Karpas-422 (cell line): ENCODE measurements at places on chromosomes 13 and 19.

DNA sequence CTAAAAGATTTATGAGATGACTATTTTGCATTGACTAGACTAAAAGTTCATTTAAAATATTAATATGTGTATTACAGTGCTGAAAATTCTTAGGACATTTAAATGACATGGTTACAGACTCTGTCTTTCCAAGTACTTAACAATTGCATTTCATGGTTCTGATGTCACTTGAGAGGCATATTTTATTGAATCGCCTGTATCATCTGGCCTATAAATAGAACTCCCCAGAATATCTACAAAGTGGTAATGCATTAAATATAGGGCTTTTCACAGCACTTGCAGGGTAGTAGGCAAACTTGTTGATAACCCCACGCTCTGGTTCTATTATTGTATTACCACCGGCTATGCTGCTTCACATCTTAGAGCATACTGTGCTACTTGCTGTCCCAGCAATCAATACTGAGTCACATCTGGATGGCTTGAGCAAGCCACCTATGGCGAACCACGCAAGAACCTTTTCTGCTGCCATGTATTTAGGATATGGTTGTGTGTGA, 400.6 kb downstream of the HS6ST3 start:
- no peak for DNase-seq
- H3K36me3 ChIP-seq: no peaks in the 10 kb centered on the region
- H3K27me3 ChIP-seq: peaks cover 3% of the 10 kb centered on the region; the same call in 1 of the 2 replicates
- H3K4me1 ChIP-seq: no peaks in the 10 kb centered on the region
- no peak overlapping the region for H3K27ac ChIP-seq

DNA sequence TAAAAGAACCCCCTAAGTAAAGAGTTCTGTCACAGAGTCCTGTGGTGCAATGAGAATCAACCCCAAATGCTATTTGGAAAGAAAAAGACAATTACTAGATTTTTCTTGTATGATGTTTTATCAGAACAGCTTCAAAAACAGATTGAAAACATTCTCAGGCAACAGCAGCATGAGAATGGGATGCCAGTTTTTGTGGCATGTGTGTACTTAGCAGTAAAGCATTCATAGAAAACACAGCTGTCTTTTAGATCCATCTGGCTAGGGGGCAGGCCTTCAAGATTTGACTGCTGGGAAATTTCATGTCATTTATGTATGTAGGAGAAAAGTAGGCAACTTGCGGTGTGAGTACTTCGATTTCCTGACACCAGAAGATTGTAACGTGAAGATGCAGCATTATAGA, 170.5 kb upstream of the HTR2A start:
- H3K4me3 ChIP-seq: no peak overlapping the region
- no peaks in the 10 kb centered on the region for H3K4me1 ChIP-seq
- H3K27me3 ChIP-seq: no peaks in the 10 kb centered on the region

DNA sequence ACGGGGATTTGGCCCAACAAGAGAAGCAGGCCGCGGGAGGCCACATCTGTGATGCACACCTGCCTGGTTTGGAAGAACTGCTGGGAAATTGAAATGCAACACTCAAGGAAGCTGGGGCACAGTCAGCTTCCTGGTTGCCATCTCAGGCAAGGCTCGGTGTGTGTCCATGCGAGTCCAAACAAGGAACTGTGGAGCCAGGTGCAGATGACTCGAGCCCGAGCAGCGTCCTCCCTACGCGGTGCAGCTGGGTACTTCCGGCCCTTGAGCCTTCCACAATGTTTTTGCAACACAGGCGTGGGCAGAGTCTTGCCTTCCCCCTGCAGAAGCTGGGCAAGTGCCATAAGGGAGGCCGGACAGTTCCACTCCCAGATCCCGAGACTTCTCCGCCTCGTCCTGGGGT, 94.6 kb downstream of the CRYL1 start:
- no peak overlapping the region for H3K4me3 ChIP-seq
- no peak overlapping the region for H3K27ac ChIP-seq
- DNase-seq: no peak
- H3K4me1 ChIP-seq: peaks cover 4% of the 10 kb centered on the region; the same call in 1 of the 2 replicates

DNA sequence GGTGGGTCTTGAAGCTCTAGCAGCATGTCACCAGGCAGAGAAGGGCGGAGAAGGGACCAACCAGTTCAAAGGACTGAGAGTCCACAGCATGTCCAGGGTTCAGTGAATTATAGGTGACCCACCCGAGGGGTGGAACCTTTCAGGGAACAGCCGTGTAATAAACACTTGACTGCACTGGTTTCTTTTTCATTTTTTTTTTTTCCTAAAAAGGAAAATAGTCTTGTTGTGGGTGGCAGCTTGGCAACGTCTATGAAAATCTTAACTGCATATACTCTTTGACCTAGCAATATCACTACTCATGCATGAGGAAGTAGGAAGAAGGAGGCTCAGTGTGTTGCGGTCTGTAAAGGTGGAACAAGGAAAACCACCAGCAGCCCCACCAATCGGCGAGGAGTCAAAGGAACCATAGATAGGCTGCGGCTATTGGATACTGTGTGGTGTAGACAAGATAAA, 13.0 kb upstream of the MYH14 start:
- H3K4me1 ChIP-seq: no peaks in the 10 kb centered on the region
- H3K27ac ChIP-seq: no peak overlapping the region
- no peaks in the 10 kb centered on the region for H3K36me3 ChIP-seq

DNA sequence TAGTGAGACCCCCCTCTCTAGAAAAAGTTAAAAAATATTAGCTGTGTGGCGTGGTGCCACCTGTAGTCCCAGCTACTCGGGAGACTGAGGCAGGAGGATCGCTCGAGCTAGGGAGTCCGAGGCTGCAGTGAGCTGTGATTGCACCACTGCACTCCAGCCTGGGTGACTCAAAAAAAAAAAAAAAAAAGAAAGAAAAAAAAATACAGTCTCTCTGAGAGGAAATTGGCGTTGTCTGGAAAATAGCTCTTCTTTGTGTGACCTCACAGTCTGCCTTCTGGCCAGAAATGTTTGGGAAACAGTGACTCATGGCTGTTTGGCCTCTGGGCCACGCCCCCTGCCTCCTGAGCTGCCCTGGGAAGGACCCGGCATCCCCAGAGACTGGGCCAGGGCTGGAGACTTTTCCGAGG, 10.7 kb downstream of the MARCHF2 start:
- H3K4me3 ChIP-seq: no peak overlapping the region
- H3K4me1 ChIP-seq: no peaks in the 10 kb centered on the region
- H3K27me3 ChIP-seq: no peaks in the 10 kb centered on the region
- peak; percentile 39 for DNase-seq
- no peak overlapping the region for H3K27ac ChIP-seq

- H3K27ac ChIP-seq: no peak overlapping the region
- no peak for DNase-seq
- no peaks in the 10 kb centered on the region for H3K27me3 ChIP-seq
- H3K4me3 ChIP-seq: no peak overlapping the region
- peaks cover 21% of the 10 kb centered on the region for H3K4me1 ChIP-seq
Observed at GRCh38 chr19:17307876-17308377, 1.4 kb upstream of the DDA1 start.
